ENCODE measurements at places on chromosomes 4 and X.

GRCh38 chr4:60579335-60579734 lies 620.8 kb upstream of the ADGRL3 start:
- no peak for DNase-seq

DNA sequence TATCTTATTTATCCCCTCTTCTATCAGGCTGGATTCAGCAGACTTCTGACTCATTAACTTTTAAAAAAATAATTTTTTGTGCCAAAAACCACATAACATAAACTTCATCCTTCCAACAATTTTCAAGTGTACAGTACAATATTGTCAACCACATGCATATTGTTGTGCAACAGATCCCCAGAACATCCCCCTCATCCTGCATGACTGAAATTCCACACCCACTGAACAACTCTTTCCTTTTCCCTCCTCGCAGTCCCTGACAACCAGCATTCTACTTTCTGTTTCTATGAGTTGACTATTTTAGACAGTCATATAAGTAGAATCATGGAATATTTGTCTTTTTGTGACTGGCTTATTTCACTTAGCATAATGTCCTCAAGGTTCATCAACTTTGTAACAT lies 2.2 kb upstream of the MID2 start:
- DNase-seq, result no peak

DNA sequence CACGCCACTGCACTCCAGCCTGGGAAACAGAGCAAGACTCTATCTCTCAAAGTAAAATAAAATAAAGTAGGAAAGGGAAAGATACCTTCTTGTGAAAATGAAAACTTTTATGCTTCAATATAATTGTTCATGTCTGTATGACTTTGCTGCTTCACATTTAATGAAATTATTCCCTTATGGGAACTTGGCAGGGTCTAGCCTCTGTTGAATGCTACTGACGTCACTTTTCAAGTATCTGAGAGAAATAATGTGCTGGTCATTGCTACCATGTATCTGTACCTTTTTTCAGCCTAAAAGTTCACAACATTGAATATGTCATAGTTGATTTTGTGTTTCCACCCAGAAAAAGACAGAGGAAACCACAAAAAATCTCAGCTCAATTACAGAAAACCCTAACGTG lies 65.2 kb downstream of the PRDM5 start:
- DNase-seq, result no peak

DNA sequence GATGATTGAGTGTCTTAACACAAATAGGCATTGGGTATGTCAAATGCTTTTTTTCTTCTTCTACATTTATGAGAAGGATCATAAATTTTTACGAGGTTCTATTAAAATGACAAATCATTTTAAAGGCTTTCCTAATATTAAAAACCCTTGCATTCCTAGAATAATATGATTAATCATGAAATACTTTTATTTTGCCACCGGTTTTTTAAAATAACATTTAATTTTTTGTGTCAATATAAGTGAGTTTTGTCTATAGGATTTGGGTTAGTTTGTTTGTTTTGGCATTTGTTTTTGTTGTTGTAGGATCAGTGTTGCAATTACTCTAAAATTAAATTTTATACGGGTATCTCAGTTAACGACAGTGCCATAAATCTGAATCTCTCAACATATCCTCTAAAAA lies 169.7 kb upstream of the STK26 start:
- DNase-seq, result no peak

- no peak for DNase-seq
Measured at GRCh38 chr4:7554905-7555304, 120.2 kb upstream of the PSAPL1 start.
